ENCODE measurements at places on chromosomes 7 and 10.

DNA sequence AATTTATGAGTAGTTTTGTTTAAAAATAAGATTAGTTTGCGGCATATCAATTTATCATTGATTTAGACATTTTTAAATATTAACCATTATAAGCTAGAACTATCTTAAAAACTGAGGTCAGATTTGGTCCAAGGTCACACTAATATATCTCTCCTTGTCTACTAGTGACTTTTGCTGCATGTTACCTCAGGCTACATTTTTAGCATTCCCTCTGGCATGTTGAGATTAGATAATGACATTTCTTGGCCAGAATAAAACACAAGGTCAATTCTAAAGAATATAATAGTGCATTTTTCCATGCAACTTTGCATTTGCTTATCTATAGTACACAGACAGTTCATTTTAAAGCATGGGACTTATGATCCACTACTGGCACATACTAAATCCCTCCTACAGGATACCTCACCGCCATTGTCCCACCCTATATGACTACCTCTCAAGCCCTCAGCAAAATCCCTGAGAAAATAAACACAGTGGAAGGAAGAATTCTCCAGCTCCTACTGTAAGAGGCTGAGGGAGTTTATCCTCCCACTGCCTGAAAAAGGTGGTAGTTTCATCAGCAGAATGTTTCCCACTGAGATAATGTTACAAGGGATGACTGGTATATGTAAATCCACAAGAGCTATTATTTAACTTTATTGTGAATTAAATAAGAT lies 816.4 kb downstream of the GRM8 start:
- no peak for DNase-seq

DNA sequence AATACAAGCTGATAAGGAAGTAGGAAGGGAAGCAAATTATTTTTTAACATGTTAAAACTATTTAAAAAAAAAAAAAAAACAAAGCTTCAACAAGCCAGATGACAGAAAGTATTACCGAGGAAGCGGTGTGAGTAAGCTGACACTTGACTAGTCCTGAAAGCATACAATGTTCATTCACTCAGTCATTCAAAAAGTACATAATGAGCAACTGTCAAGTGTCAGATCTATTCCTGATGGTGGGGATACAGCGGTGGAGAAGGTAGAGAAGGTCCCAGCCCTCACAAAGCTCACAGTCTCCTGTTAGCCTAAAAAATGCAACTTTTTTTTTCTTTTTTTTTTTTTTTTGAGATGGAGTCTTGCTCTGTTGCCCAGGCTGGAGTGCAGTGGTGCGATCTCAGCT lies 40.0 kb downstream of the RAPGEF5 start:
- DNase-seq, result no peak

DNA sequence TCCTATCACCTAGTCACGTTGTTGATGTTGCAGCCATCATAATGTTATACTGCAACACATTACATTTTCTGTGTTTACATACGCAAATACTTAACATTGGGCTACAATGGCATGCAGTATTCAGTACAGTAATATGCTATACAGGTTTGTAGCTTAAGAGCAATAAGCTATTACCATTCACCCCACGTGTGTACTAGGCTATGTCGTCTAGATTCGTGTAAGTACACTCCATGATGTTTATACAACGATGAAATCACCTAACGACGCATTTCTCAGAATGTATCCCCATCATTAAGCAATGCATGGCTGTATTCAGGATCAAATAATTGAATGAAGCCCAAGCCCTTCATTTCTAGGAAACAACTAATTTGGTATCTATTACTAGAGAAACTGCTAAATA lies 43.4 kb upstream of the C1GALT1 start:
- no peak for DNase-seq

GRCh38 chr10:126950401-126951105 lies 45.3 kb downstream of the DOCK1 start:
- no peak for DNase-seq

DNA sequence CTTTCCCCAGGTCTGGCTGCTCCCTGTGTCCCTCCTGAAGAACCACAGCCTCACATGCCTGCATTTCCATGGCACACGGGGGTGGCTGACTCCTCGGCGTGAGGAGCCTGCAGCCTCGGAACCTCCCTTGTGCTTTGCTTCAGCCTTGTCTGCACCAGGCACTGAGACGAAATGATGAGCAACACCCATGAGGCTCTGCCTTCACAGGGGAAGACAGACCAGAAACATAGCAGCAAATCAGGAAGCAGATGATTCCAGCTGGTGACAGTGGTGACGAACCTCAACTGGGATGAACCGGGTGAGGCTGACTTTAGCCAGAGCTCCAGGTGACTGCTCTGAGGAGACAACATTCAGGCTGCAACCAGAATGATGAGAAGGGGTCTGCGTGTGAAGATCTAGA lies 84.5 kb upstream of the SMNDC1 start:
- no peak for DNase-seq

DNA sequence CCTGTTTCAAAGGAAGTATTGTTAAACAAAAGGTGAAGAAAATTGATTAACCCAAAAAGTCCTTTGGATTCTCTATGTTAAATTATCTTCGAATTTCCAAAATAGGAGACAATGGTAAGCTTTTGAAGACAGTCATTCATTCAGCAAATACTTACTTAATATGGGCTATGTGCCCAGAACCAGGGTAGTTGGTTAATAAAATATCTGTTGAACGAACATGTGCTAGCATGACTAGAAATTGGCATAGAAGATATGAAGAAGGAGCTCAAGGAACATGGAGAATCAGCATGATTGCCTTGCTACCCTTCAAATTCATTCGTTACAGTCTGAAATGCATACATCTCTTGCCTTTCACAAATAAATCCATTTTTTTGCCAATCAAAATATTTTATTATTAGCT lies 123.1 kb upstream of the RHEB start:
- no peak for DNase-seq
